ENCODE measurements at places on chromosomes 13 and 19. TPM values are rescaled to one million over a fixed set of nuclear protein-coding genes. Genes with fewer than 3 reads are reported as not detected.

DNA sequence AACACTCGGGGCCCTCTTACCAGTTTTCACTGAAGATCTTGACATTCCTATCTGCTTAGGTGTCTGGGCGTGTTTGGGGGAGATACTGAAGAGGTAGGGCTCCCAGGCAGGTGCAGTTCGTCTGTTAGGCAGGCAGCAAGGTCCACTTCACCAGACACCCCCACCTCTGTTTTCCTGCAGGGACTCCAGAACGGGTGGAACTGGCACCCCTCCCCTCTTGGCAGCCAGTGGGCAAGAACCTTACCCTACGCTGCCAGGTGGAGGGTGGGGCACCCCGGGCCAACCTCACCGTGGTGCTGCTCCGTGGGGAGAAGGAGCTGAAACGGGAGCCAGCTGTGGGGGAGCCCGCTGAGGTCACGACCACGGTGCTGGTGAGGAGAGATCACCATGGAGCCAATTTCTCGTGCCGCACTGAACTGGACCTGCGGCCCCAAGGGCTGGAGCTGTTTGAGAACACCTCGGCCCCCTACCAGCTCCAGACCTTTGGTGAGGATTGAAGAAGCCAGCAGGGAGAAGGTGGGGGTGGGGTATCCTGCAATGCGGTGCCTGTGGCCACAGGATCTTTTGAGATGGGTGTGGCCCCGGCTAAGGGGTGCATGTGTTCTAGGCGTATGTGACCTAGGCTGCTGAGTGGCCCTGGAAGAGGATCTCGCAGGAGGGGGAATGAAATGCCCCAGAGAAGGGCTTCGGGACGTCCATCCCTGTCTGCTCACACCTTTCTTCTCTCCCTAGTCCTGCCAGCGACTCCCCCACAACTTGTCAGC is 3.3 kb upstream of the ICAM4 start:
- H3K4me3 ChIP-seq = no peak overlapping the region
- no peaks in the 10 kb centered on the region for H3K36me3 ChIP-seq
- no peak for DNase-seq
- H3K27ac ChIP-seq = no peak overlapping the region
- peaks cover 11% of the 10 kb centered on the region for H3K27me3 ChIP-seq

GRCh38 chr13:98961503-98962105 is 16.3 kb downstream of the DOCK9 start:
- H3K4me3 ChIP-seq = no peak overlapping the region
- no peaks in the 10 kb centered on the region for H3K36me3 ChIP-seq
- H3K4me1 ChIP-seq = no peaks in the 10 kb centered on the region
- H3K27ac ChIP-seq = no peak overlapping the region

DNA sequence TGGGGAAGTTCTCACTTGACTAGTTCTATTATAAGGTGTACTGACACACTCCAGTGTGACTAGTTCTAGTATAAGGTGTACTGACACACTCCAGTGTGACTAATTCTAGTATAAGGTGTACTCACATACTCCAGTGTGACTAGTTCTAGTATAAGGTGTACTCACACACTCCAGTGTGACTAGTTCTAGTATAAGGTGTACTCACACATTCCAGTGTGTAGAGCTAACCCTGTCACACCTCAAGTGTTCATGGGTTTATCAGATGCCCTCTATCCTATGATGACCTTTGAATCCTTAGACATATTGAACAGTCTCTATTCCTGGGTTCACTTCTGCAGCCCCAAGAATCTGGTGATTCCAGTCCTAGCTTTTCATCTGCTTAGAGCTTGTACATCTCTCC is 54.6 kb upstream of the MYO16 start:
- no peaks in the 10 kb centered on the region for H3K4me1 ChIP-seq
- no peak overlapping the region for H3K4me3 ChIP-seq
- H3K27me3 ChIP-seq = no peaks in the 10 kb centered on the region
- DNase-seq = no peak
- H3K27ac ChIP-seq = no peak overlapping the region

- DNase-seq = no peak
- H3K27me3 ChIP-seq = no peaks in the 10 kb centered on the region
- no peak overlapping the region for H3K4me3 ChIP-seq
- no peaks in the 10 kb centered on the region for H3K4me1 ChIP-seq
- H3K27ac ChIP-seq = no peak overlapping the region
These were observed 50.1 kb downstream of the PCCA start for GRCh38 chr13:100138859-100139491.

- H3K4me1 ChIP-seq = no peaks in the 10 kb centered on the region
- no peak overlapping the region for H3K27ac ChIP-seq
- DNase-seq = no peak
- H3K4me3 ChIP-seq = no peak overlapping the region
These were observed 64.3 kb downstream of the ZNF66 start for GRCh38 chr19:20840371-20840770.

DNA sequence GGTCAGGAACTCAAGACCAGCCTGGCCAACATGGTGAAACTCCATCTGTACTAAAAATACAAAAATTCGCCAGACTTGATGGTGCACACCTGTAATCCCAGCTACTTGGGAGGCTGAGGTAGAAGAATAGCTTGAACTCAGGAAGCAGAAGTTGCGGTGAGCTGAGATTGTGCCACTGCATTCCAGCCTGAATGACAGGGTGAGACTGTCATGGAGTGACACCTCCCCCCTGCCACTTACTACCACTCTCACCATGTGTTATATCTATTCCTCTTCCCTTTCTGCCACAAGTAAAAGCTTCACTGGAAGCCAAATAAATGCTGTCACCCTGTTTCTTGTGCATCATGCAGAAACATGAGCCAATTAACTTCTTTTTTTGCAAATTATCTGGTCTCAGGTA is 10.6 kb upstream of the CEACAM4 start:
- H3K27me3 ChIP-seq = no peaks in the 10 kb centered on the region
- no peak for DNase-seq
- no peak overlapping the region for H3K27ac ChIP-seq
- H3K36me3 ChIP-seq = no peaks in the 10 kb centered on the region

- H3K27ac ChIP-seq = no peak overlapping the region
- H3K4me3 ChIP-seq = no peak overlapping the region
- no peaks in the 10 kb centered on the region for H3K36me3 ChIP-seq
- no peak for DNase-seq
- no peaks in the 10 kb centered on the region for H3K27me3 ChIP-seq
These were observed 66.5 kb downstream of the PAN3 start for GRCh38 chr13:28204690-28205443.

- no peak overlapping the region for H3K4me3 ChIP-seq
- H3K27ac ChIP-seq = no peak overlapping the region
- no peaks in the 10 kb centered on the region for H3K36me3 ChIP-seq
- no peak for DNase-seq
These were observed 421.7 kb upstream of the GPC6 start for GRCh38 chr13:92804926-92805325.

- H3K27me3 ChIP-seq = no peaks in the 10 kb centered on the region
- no peak overlapping the region for H3K27ac ChIP-seq
These were observed 293.6 kb upstream of the PCDH20 start for GRCh38 chr13:61709258-61709657.

- no peaks in the 10 kb centered on the region for H3K36me3 ChIP-seq
- H3K27me3 ChIP-seq = no peaks in the 10 kb centered on the region
- no peak for DNase-seq
- H3K27ac ChIP-seq = no peak overlapping the region
These were observed 1.1 kb upstream of the SMIM24 start for GRCh38 chr19:3481241-3482090.

DNA sequence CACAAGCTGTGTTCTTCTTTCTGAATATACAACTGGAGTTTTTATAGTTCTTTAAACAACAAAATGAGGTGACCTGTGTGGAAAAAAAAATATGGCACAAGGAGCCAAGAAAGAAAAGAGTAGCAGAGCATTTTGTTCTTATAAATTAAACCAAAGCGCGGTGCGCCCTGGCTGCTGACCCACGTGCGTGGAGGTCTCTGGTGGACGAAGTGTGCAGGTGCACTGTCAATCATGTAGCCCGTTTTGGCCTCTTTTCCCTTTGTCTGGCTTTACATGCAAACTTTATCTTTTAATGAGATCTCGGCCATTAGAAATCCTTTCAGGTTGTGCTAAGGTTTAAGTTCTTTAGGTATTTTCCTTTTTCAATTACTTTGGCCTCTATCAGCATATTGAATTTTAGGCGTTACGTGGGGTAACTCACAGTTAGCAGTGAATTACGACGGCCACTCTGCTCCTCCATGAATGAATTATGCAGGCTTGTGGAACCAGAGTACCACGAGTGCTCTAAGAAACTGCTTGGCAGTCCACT is 443.9 kb upstream of the SLC10A2 start:
- H3K36me3 ChIP-seq = no peaks in the 10 kb centered on the region
- no peak for DNase-seq
- no peak overlapping the region for H3K27ac ChIP-seq
- no peak overlapping the region for H3K4me3 ChIP-seq
- H3K27me3 ChIP-seq = no peaks in the 10 kb centered on the region

The KCNK6 gene
- total RNA-seq = 19.8 TPM

The DAND5 gene
- total RNA-seq = 0.27 TPM

The FCER2 gene
- 0.35 TPM for total RNA-seq

The ZNF83 gene
- 9.6 TPM for total RNA-seq

The C1QTNF9B gene
- total RNA-seq = 0.27 TPM

The UQCRFS1 gene
- total RNA-seq = 93.6 TPM
